Left lobe of liver (tissue), 2 donors: ENCODE measurements at places on chromosomes 2 and 18.

- no peak for DNase-seq
Observed at GRCh38 chr2:61969376-61969775, 63.9 kb downstream of the COMMD1 start.

GRCh38 chr2:133452583-133452982, 115.7 kb downstream of the NCKAP5 start:
- DNase-seq = no peak

- no peak for DNase-seq
Observed at GRCh38 chr18:13641551-13642439, 84.6 kb downstream of the FAM210A start.

- no peak for DNase-seq
Observed at GRCh38 chr2:233418052-233418760, 63.9 kb downstream of the DGKD start.

DNA sequence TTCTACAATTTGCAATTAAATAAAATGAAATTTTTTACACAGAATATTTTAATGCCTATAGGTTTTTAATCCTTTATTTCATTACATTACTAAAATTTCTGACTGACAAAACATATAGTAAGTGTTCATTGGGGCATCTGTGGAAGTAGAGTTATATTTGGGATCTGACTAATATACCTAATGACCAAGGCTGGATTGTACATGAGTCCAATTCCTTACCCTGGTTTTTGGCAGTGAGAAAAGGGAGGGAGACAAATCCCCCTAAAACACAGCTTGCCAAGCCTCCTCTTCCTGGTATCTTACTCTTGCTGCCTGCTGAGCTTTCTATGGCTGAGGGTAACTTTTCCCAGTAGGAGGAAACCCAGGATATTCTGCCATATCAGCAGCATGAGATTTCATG, 149.4 kb upstream of the CDH20 start:
- DNase-seq = no peak

GRCh38 chr2:24816404-24816803, 23.2 kb downstream of the CENPO start:
- peak; percentile 12 for DNase-seq

GRCh38 chr18:3478262-3478978, 28.4 kb downstream of the TGIF1 start:
- DNase-seq = no peak

GRCh38 chr2:197073701-197074433, 147.4 kb upstream of the PGAP1 start:
- peak; percentile 67 for DNase-seq

DNA sequence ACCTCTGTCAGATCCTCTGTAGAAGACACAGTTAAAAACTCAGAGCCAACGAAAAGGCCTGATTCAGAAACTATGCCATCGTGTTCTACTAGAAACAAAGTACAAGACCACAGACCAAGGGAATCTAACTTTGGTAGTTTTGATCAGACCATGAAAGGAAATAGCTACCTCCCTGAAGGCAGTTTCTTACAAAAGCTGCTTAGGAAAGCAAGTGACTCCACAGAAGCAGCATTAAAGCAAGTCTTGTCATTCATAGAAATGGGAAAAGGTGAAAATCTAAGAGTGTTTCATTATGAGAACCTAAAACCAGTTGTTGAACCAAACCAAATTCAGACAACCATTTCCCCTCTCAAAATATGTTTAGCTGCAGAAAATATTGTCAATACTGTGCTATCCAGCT, 58.2 kb downstream of the FSIP2 start:
- no peak for DNase-seq

- no peak for DNase-seq
Observed at GRCh38 chr18:62558015-62558663, 35.3 kb downstream of the ZCCHC2 start.

- no peak for DNase-seq
Observed at GRCh38 chr18:5317186-5317585, 21.7 kb upstream of the ZBTB14 start.

- no peak for DNase-seq
Observed at GRCh38 chr18:21910906-21911305, 170.3 kb downstream of the MIB1 start.

DNA sequence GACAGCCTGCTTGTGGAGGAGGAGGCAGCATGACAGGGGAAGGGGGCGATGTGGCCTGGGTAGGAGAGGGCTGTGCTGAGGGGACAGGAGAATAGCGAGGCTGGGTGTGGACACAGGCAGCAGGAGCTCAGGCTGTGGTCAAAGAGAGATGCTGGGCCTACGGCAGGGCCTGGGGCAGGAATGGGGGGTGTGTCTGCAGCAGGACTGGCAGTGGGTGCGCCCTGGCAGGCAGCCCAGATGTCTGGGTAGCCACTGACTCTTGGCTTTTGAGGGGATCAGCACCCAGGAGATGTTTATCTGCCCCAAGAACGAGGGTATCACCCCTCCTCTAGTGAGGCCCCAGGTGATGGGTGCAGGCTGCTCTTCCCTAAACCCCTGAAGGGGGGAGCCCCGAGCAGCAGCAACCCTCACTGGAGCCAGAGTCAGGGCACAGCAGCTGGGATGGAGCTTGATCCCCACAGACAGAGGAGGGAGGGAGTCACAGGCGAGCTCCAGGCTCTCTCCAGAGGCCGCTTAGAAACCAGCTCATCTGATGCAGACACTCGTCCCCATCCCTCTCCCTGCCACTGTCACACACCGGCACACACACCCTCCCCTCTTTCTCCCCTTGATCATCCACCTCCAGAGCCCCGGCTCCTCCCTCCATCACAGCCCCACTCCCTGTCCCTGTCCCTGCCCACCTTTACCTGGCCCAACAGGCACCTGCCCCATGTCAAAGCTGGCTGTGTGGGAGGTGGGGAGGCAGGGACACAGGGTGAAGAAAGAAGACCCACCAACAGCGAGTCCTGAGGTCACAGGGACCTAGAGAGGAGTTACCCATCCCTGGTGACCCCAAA, 29.8 kb upstream of the TNS1 start:
- DNase-seq = peak; percentile 42

- no peak for DNase-seq
Observed at GRCh38 chr2:180707884-180708205, 272.6 kb upstream of the UBE2E3 start.

DNA sequence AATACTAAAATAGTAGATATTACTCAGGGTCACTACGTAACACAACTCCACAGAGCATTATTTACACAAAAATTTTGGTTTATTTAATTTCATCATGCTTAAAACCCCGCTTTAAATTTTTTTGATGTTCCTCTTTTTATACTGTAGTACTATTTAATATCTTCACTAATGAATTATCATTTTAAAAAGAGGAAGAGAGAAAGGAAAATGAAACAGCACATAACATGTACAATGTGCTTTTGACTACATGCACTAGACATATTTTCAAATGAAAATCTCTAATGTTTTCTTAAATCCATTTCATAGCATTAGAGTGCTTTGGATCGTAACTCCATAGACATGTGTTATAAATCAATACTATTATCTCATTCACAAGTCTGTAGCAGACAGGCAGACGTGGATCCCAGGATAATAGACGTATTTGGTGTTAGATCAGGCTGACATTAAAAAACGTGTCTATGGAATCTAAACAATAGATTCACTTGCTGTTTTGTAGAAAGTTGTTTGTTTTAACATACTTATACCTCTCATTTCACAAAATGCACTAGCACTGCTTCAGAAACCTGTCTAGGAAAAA, 897.0 kb downstream of the CPS1 start:
- DNase-seq = no peak

DNA sequence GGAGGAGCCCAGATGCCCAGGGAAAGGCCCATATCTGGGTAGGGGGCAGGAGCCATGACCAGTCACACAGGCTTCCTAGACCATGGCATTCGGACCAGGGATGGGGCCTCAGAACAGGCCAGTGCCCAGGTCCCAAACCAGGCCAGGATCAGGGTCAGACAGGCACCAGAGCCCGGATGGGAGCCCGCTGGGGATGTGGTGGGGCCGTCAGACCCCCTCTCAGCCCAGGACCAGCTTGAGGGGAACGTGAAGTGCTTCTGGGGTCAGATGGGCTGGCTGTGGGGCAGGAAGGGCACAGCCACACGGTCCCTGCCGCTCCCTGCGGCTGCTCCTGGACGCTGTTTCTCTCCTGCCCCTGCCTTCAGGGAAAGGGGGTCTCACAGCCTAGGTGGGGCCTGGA, 39.1 kb downstream of the SNED1 start:
- peak; percentile 37 for DNase-seq

DNA sequence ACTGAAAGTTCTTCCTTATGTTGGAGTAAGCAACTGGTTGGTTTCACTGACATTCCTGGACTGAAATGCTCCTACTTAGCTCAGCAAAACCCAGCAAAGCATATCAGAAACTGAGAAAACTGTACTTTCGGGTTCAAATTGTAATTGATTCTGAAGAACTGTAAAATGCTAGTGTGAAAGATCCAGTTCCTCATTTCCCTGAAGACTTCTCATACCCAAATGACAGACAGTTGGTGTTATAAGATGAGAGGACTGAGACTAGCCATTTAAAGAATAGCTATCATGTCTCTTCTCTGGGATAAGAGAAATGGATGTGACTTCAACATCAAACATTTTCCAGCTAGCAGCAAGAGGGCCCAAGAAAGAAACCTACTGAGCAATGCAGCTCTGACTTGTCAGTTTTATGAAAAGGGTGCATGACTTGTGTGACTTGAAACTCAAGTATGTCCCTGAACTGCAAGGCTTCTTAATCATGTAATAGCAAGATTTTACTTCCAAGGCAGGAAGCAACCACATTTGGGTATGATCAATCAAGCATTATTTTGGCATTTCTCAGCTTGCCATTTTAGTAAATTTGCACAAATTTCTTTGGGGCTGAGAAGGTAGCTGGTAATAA, 420.3 kb upstream of the MMADHC start:
- DNase-seq = no peak

DNA sequence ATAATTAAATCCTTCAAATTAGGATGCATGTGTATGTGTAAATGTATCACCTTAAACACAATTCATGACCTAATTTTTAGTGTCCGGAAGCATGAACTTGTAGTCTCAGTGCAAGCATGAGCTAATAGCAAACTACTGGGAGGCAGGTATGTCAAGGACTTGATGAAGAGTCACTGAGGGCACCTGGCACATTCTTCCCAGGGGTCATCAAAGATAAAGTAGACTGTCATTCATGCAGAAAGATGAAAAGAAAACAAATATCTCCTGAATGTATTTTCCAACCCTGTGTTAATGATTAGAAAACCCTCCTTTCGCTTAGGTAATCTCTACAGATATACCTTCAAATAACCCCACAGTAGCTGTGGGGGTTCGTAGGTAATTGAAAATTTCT, 234.9 kb downstream of the SOCS6 start:
- no peak for DNase-seq

- no peak for DNase-seq
Observed at GRCh38 chr2:83370419-83370762, 1088.7 kb downstream of the SUCLG1 start.

- DNase-seq = no peak
Observed at GRCh38 chr2:120445449-120446143, 99.7 kb downstream of the INHBB start.

- no peak for DNase-seq
Observed at GRCh38 chr18:54975598-54975997, 16.3 kb upstream of the CCDC68 start.

DNA sequence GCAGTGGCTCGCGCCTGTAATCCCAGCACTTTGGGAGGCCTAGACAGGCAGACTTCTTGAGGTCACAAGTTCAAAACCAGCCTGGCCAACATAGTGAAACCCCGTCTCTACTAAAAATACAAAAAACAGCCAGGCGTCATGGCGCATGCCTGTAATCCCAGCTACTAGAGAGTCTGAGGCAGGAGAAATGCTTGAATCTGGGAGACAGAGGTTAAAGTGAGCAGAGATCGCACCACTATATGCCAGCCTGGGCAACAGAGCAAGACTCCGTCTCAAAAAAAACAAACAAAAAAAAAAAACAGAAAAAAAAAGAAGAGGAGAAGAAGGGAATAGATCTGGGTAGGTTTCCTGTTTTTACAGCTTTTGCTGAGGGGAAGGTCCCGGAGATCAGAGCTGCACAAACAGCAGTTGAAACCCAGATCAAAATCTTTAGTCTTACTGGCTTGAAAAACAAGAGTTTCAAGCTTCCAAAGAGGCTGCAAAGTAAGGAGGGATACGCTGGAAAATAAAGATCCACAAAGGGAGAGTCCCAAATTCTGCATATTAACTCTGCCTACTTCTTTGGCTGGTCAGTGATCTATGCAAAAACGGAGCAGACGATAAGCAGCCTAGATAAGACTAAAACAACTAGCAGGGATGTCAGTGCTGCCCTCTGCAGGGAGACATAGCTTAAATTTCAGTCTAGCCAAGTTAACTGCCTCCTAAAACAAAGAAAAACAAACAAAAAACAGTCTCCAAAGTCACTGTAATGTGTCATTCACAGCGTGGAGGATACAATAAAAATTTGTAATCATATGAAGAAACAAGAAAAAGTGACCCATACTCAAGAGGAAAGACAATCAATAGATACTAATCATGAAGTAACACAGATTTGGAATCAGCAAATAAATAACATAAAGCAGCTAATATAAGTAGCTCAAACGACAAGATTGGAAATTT, 74.1 kb downstream of the TLK1 start:
- no peak for DNase-seq

DNA sequence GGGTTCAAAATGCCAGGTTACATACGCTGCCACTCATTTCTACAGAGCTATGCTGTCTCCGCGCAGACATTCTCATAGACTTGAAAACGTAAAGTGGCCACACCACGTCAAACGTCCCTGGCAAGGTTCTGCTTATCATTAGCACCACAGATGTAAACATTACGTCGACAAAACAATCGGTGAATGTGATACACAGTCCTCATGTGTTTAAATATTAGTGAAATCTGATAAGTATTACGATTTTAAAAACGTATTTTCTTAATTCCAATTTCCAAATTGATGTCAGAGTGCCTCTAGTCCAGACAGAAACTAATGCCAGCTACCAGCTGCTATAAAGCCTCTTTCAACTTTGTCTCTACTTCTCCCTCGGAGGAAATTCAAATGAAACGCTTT, 1.2 kb downstream of the STK17B start:
- no peak for DNase-seq

DNA sequence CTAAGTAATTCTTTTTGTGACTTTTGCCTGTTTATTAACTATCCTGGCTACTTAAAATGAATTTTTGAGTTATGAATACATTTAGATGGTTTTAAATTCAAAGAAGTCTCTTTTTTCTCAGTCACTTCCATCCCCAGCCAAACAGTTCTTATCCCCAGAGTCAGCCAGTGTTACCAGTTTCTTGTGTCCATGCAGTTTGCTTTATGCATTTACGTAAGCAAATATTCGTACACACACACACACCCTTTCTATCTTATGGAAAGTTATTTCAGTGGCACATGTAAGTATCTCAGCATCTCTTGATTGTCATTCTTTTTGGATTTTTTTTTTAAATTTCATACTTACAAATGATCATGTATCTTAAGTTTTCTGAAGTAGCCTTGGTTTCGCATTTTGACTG, 113.2 kb downstream of the NEDD4L start:
- DNase-seq = no peak

DNA sequence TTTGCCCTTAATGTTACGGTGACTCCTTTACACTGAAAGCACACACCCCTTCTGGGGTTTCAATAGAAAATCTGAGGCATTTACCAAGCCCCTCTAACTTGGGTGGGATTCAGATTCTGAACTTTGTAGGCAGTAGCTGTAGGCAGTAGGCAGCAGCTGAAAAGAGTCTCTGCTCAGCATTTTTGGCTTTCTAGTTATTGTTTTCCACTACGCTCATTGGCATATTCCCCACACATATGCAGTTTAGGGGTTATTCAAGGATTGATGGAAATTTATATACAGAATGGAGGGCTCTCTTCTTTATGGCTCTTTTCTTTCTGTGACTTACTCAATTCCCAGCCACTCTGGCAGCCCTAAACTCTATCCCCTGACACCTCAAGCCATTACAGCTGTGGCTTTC, 232.7 kb upstream of the REV1 start:
- DNase-seq = no peak
